ENCODE measurements at places on chromosomes 4 and X.

DNA sequence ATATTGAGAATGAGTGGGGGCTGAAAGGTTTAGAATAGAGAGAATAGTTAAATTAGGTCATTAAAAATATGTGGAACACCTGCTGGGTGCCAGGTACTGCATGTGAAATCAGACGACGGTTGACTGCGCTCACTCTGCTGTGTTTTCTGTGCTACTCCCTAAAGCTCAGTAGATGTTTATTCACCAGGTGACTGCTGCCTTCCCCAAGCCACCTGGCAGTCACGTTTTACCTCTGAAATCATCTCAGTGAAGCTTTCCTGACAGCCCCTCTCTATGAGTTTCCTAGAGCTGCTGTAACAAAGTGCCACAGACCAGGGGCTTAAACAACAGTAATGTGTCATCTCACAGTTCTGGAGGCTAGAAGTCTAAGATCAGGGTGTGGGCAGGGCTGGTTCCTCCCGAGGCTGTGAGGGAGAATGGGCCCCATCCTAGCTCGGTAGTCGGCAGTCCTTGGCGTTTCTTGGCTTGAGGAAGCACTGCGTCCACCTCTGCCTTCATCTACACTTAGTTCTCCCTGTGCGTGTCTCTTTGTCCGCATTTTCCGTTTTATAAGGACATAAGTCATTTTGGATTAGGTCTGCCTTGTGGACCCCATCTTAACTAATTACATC, 25.3 kb downstream of the ADD1 start:
- no peak for DNase-seq

- no peak for DNase-seq
Observed at GRCh38 chr4:38094419-38094818, 134.2 kb downstream of the PTTG2 start.

- no peak for DNase-seq
Observed at GRCh38 chrX:136028383-136028984, 43.2 kb downstream of the SLC9A6 start.

DNA sequence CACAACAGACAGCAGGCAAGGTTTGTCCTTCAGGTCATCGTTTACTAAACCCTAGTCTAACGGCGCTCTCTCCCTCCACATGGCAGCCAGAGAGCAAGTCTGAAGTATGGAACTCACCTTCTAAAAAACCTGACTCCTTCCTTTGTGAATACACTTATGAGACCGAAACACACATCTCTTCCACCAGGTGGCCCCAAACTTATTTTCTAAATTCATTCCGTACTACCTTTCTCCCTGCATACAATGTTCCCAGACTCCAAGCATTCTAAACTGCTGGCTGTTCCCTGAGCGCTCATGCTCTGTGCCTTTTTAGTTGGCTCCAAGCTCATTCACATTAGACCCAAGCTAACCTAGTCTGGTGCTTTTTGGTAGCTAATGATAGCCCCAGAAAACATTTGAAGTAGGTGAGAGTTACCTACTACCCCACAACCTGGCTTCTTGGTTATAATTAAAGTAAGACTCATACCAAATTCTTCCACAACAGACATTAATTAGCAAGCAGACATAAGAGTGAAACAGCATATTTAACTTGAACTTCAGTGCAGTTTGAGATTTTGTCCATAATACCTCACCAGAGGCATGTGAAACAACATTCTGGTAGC, 67.6 kb upstream of the DCLK2 start:
- DNase-seq, result no peak

- no peak for DNase-seq
Observed at GRCh38 chrX:151816934-151817333, 82.4 kb downstream of the CNGA2 start.

GRCh38 chr4:128879971-128880370, 70.5 kb downstream of the JADE1 start:
- DNase-seq, result no peak

DNA sequence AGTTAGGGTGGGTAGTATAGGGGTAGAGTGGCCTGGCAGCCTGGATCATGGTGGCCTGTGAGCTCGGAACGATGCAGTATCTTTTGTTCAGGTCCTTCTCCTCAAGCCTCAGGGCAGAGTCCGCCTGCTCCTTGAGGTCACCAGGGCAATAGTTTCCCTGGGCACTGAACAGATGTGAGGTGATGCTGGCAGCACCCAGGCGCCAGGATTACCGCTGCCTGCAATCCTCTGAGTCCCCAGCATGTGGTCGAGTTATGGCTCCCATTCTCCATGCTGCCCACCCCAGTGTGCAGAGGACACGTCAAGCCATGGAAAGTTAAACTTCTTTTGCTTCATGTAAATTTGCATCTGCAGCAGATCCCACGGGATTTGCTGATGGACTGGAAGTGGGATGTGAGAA, 38.7 kb downstream of the NEIL3 start:
- DNase-seq, result no peak

- DNase-seq, result no peak
Observed at GRCh38 chrX:147884958-147885357, 26.8 kb upstream of the FMR1 start.

GRCh38 chr4:100042711-100043110, 92.6 kb upstream of the H2AZ1 start:
- DNase-seq, result no peak

- no peak for DNase-seq
Observed at GRCh38 chrX:18534949-18535348, 109.5 kb downstream of the CDKL5 start.

- DNase-seq, result no peak
Observed at GRCh38 chr4:76485450-76485849, 50.4 kb downstream of the SHROOM3 start.

- no peak for DNase-seq
Observed at GRCh38 chr4:184423003-184423686, 51.2 kb downstream of the IRF2 start.

GRCh38 chr4:53688186-53688790, 97.0 kb upstream of the LNX1 start:
- no peak for DNase-seq

GRCh38 chrX:79630033-79631009, 263.2 kb upstream of the ITM2A start:
- DNase-seq, result no peak

DNA sequence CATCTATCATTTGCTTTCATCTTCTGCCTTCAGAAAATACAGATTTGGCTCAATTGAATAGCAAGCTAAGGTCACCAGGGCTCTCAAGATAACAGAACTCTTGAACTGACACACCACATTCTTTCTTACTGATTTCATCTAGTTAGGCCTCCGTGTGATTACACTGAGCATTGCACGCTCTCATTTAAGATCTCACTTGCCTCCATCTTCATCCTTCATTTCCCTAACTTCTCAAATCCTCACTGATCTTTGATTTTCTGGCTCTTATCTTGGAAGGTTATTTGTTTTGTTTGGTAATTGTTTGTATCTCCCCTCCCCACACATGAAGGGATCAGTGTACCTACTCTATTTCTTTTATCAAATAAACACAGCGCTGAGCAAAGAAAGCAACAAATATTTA, 47.7 kb downstream of the MANBA start:
- DNase-seq, result no peak

- no peak for DNase-seq
Observed at GRCh38 chrX:107669261-107669660, 41.0 kb downstream of the PRPS1 start.

GRCh38 chr4:52107745-52108144, 56.6 kb downstream of the SPATA18 start:
- no peak for DNase-seq

DNA sequence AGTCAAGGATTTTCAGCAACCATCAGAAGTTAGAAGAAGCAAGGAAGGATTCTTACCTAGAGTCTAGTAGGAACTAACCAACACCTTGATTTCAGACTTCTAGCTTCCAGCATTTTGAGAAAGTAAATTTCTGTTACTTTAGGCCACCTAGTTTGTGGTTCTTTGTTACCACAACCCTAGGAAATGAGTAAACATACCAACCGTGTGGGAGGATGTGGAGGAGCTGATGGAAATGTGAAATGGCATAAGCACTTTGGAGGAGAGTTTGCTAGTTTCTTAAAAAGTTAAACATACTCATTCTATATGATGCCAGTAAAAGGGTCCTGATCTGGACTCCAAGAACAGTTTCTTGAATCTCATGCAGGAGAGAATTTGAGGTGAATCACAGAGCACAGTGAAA, 679.4 kb downstream of the PDHA2 start:
- DNase-seq, result no peak

DNA sequence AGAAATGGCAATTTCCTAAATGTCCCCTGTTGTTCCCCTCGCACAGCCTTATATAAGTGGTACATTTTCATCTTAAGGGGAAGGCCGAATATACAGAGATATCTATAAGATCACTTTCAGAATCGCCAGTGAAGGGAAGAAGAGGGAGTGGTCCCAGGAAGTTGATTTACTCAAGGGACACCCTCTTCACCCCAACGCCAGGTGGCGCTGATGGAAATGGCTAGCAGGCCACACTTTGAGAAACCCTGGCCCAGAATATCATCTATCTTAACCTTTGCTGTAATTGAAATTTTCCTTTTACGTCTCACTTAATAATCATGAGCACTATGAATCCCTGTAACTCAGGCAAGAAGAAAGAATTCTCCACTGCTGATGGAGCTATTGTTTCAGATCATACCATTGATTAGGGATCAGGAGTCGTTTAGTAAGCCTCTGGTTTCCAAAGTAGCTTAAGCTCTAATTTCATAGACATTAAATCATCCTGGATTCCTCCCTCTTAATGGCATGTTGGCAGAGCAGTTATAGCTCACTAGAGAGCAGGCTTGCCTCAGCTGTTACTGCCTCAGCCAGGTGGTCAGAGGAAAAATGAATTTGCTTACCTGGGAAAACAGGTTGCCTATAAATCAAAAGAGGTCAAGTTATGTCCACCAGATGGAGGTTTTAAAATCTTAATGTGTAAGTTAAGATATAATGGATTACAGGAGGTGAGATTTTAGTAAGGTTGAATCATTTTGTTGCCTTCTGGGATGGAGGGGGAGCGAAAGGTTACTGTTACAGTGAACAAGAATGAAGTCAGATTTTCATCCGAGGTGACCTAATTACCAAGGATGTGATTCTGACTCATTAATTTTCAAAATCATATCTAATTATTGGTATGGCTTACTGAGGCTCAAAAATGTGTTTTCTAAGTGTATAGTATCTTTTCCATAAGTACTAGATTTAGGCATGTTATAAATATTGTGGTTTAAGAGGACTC, 941.2 kb upstream of the TENM3 start:
- DNase-seq, result peak; percentile 10

DNA sequence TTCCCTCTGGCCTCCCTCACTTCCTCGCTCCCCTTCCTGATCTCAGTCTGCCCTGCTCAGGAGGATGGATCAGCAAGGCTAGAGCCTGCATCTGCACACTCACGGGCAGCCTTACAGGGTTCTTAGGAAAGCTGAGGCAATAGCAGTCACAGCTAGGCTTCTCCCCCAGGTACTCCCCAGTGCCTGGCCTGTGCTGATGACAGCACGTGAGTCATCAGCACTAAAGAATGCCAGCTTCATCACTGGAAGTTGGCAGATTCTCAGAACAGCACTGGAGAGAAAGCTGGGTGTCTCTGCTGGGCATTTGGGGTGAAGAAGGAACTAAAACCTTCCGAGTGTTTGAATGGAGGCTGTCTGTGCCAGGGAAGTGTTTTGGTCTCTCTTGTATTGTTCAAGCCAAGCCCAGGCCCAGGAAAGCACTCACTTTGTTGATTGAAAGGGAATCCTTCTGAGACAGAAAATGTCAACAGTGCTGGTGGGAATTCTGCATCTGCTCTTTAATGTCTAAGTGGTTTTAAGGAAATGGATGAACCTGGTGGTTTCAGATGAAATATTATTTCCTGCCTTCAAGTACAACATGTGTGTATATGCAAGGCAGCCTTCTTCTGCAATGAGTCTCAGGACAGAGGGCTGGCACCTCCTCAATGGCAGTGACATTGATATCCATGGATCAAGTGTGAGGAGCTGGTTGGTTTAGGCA, 73.0 kb upstream of the SCOC start:
- DNase-seq, result no peak

DNA sequence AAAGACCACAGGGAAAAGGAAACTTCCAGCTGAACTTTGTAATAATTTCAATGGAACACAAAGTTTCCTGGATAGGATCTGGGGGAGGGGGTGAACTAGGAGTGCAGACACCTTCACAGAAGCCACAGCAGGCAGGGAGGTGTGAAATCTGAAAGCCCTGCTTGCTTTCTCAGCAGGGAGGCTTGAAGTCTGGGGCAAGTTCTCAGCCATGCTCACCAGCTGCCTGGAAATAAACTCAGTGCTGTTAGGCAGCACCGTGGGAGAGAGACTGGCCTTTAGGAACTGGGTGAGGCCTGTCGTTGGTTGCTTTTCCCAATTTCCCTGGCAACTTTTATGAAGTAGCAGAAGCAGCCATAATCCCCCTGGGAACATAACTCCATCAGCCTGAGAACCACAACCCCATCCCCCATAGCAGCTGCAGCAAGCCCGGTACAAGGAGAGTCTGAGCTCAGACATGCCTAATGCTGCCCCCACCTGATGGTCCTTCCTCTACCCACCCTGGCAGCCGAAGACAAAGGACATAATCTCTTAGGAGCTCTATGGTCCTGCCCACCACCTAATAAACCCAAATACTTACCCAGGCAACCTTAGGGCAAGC, 39.2 kb upstream of the NMU start:
- DNase-seq, result no peak

- no peak for DNase-seq
Observed at GRCh38 chrX:68822641-68823410, 6.0 kb upstream of the EFNB1 start.

- peak; percentile 32 for DNase-seq
Observed at GRCh38 chr4:122450847-122451246, 5.7 kb downstream of the IL2 start.

DNA sequence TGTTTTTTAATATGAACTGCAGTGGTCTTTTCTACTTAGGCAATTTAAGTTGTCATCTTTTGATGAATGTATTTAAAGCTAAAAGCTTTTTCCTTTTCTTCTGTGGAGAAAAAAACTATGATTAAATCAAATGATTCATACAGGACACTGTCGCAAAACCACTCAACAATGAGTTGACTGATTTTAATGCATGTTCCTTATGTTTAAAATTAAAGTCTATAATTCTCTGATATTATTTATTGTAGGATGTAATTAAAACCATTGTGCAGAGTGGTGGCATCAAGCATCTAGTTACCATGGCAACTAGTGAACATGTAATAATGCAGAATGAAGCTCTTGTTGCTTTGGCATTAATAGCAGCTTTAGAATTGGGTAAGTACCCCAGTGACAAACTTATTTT, 172.5 kb downstream of the RAP1GDS1 start:
- no peak for DNase-seq

GRCh38 chr4:141635736-141636081, 674 bp upstream of the IL15 start:
- no peak for DNase-seq

Measured in stimulated activated CD4-positive, alpha-beta T cell treated with anti-CD3 and anti-CD28 coated beads, Interleukin-2, amount 100 ng/mL, for 48 hours (primary cell).